ENCODE measurements at places on chromosomes 1 and 21.

DNA sequence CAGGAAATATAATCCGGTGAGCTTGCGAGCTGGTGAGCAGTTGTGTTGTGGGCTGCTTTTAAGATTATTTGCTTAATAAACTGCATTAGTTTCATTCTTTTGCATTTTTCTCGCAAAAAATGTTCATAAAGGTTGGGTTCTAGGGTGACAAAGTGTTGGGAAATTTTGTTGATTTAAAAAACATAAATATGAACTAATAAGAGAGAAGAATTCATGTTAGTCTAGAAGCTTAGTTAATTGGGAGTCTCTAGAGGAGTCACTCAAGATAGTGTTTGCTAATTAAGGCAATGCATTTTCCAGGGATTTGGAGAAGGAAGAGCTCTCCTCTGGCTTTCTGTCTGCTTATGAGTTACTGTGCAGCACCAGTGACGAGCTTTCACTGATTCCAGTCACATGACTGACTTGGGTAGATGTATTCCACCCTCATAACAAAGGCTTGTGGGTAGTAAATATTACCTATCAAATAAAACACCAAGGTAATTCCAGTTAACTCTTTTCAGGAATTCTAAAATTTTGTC is 417.0 kb downstream of the PTBP2 start:
- no peaks in the 10 kb centered on the region for H3K36me3 ChIP-seq
- no peak overlapping the region for H3K4me3 ChIP-seq
- H3K4me1 ChIP-seq: no peaks in the 10 kb centered on the region
- H3K27me3 ChIP-seq: no peaks in the 10 kb centered on the region
- DNase-seq: no peak
- no peak overlapping the region for H3K27ac ChIP-seq

- no peaks in the 10 kb centered on the region for H3K36me3 ChIP-seq
- peaks cover 14% of the 10 kb centered on the region for H3K4me1 ChIP-seq
- H3K27ac ChIP-seq: peak overlapping the region; percentile 73
Measured at GRCh38 chr1:155044365-155044764, 6.8 kb upstream of the ADAM15 start.

- H3K27ac ChIP-seq: peak overlapping the region; percentile 40
- no peak overlapping the region for H3K4me3 ChIP-seq
- H3K4me1 ChIP-seq: no peaks in the 10 kb centered on the region
- no peaks in the 10 kb centered on the region for H3K36me3 ChIP-seq
Measured at GRCh38 chr1:56074007-56074651, 505.2 kb downstream of the PLPP3 start.

GRCh38 chr1:116508984-116509980 is 61.5 kb downstream of the CD58 start:
- peaks cover 27% of the 10 kb centered on the region for H3K4me1 ChIP-seq
- H3K36me3 ChIP-seq: no peaks in the 10 kb centered on the region
- peak overlapping the region; percentile 50 for H3K27ac ChIP-seq
- H3K4me3 ChIP-seq: no peak overlapping the region
- no peak for DNase-seq

- peaks cover 8% of the 10 kb centered on the region for H3K4me1 ChIP-seq
- no peaks in the 10 kb centered on the region for H3K27me3 ChIP-seq
- H3K4me3 ChIP-seq: no peak overlapping the region
- no peak for DNase-seq
- H3K36me3 ChIP-seq: no peaks in the 10 kb centered on the region
Measured at GRCh38 chr1:20693623-20694022, 24.2 kb downstream of the KIF17 start.

DNA sequence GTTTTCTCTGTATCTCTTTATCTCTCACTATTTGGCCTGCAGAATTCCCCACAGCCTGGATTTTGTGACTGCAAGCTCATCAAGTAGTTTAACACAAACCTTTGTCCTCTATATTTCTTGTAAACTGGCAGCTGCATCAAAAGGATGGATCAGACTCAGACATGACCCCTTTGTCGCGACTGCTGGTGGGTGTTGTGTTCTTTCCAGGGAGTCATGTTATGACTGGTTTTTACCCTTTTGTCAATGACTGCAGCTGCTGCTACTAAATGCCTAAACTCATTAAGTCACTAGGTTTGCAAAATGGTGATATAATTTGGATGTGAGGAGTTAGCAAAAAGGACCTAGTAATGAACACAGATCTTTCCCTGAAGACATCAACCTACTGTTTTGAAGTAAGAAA is 10.2 kb upstream of the TOMM20 start:
- H3K27ac ChIP-seq: no peak overlapping the region
- no peak for DNase-seq
- no peaks in the 10 kb centered on the region for H3K27me3 ChIP-seq

DNA sequence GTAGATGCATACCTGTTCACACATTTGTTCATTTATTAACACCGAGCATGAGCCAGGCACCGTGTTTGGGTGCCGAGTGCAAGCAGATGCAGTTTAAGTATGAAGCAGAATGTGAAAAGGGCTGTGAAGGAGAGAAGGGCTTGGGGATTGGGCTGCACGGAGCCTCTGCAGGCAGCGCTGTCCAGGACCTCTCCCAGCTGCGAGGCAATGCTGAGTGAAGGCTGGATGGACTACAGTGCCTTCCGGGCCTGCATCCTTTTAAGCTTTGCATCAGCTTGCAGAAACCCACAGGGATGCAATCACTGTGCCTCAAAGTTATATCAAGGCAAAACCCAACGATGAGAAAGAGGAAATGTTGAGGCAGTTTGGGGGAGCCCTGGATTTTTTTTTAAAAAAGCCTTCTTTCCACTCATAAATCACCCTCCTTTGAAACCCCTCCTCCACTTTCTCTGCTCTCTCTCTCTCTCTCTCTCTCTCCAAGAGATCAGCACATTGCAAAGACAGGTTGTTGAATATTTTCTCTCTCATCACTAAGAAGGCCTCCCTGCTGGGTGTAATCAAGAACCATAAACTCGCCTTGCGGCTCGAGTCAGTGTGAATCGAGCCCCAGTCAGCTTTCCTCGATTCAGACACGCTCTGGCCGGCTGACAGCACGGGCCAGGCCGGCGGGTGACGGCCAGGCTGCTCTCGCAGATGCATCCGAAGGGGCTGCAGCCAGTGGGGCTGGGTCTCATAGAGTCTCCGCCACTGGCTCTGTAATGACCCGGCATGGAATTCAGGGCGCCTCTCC is 89.2 kb upstream of the POU3F1 start:
- no peaks in the 10 kb centered on the region for H3K27me3 ChIP-seq
- peak; percentile 56 for DNase-seq
- no peak overlapping the region for H3K4me3 ChIP-seq
- H3K4me1 ChIP-seq: peaks cover 19% of the 10 kb centered on the region
- no peak overlapping the region for H3K27ac ChIP-seq

GRCh38 chr1:11784993-11785769 is 20.6 kb downstream of the MTHFR start:
- peaks cover 3% of the 10 kb centered on the region for H3K36me3 ChIP-seq
- no peak overlapping the region for H3K27ac ChIP-seq
- peak; percentile 91 for DNase-seq
- H3K27me3 ChIP-seq: no peaks in the 10 kb centered on the region
- peaks cover 60% of the 10 kb centered on the region for H3K4me1 ChIP-seq
- H3K4me3 ChIP-seq: peak overlapping the region; percentile 32

GRCh38 chr1:3597599-3597964 is 13.7 kb downstream of the MEGF6 start:
- H3K27me3 ChIP-seq: no peaks in the 10 kb centered on the region
- H3K27ac ChIP-seq: no peak overlapping the region
- peaks cover 46% of the 10 kb centered on the region for H3K4me1 ChIP-seq
- no peaks in the 10 kb centered on the region for H3K36me3 ChIP-seq

DNA sequence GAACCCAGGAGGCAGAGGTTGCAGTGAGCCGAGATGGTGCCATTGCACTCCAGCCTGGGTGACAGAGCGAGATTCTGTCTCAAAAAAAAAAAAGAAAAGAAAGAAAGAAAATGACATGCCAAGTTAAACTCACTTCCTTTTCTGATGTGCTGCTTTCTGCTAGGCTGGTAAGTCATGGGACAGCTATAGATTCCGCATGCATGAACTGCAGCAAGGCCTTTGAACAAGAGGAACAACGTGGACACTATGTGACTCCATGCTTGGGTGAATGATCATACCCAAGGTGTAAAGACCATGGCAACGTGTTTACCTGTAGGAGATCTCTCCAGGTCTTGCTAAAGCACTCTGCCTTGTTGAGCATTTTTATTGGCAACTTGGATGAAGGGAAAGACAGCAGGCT is 10.3 kb upstream of the TTF2 start:
- no peak overlapping the region for H3K4me3 ChIP-seq
- H3K27ac ChIP-seq: no peak overlapping the region
- DNase-seq: peak; percentile 28
- H3K4me1 ChIP-seq: peaks cover 6% of the 10 kb centered on the region

DNA sequence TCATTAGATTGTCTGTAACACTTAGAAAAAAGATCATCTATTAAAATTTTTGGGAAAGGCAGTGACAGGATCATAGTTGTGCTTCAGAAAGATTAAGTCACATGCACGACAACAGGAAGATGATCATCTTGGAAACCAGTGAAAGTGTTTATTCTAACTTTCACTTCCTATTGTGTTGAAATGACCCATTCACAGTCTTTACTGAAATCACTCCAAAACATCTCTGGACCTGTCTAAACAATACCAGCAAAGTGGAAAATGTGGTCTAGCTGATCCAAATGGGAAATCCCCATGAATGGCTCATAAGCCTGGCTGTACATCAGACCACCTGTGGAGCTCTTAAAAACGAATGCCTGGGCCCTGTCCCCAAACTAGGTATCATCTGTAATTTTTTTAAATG is 111.1 kb upstream of the ETV3 start:
- no peaks in the 10 kb centered on the region for H3K36me3 ChIP-seq
- H3K4me1 ChIP-seq: no peaks in the 10 kb centered on the region
- H3K27me3 ChIP-seq: no peaks in the 10 kb centered on the region
- no peak overlapping the region for H3K4me3 ChIP-seq

- H3K4me1 ChIP-seq: peaks cover 24% of the 10 kb centered on the region
- H3K27ac ChIP-seq: no peak overlapping the region
- no peaks in the 10 kb centered on the region for H3K27me3 ChIP-seq
- no peaks in the 10 kb centered on the region for H3K36me3 ChIP-seq
- no peak overlapping the region for H3K4me3 ChIP-seq
- DNase-seq: no peak
Measured at GRCh38 chr21:34910396-34910795, 138.7 kb downstream of the RUNX1 start.

- H3K4me3 ChIP-seq: no peak overlapping the region
- no peak overlapping the region for H3K27ac ChIP-seq
- no peaks in the 10 kb centered on the region for H3K36me3 ChIP-seq
- H3K27me3 ChIP-seq: no peaks in the 10 kb centered on the region
Measured at GRCh38 chr1:245373131-245373530, 218.3 kb downstream of the KIF26B start.

DNA sequence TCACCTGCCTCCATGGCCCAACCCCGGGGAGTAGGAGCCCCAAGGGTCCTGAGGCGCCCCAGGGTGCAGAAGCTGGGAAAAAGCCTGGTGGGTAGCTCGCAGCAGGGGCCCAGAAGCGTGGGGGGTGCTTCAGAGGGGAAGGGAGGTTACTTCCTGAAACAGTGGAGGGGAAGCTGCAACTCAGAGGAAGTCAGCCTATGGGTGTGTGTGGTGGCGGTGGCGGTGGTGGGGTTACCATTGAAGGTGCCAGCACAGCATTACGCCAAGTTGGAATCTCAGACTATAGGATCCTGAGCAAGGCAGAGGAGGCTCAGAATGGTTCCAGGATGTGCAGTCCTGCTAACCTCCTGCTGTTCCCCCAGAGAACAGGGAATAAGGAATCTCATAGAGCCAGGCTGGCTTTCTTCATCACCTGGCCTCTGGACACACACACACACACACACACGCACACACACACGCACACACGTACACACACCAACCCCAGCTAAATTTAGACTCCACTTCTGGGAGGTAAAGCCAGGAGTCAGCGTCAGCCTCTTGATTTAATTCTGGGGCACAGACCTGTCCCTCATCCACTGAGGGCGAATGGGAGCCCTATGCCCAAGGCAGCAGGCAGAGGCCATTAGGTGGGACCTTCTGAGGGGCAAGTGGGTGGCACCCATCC is 1.3 kb downstream of the DENND4B start:
- H3K27me3 ChIP-seq: no peaks in the 10 kb centered on the region
- peaks cover 13% of the 10 kb centered on the region for H3K36me3 ChIP-seq
- peak overlapping the region; percentile 100 for H3K27ac ChIP-seq
- no peak for DNase-seq
- H3K4me1 ChIP-seq: peaks cover 31% of the 10 kb centered on the region

DNA sequence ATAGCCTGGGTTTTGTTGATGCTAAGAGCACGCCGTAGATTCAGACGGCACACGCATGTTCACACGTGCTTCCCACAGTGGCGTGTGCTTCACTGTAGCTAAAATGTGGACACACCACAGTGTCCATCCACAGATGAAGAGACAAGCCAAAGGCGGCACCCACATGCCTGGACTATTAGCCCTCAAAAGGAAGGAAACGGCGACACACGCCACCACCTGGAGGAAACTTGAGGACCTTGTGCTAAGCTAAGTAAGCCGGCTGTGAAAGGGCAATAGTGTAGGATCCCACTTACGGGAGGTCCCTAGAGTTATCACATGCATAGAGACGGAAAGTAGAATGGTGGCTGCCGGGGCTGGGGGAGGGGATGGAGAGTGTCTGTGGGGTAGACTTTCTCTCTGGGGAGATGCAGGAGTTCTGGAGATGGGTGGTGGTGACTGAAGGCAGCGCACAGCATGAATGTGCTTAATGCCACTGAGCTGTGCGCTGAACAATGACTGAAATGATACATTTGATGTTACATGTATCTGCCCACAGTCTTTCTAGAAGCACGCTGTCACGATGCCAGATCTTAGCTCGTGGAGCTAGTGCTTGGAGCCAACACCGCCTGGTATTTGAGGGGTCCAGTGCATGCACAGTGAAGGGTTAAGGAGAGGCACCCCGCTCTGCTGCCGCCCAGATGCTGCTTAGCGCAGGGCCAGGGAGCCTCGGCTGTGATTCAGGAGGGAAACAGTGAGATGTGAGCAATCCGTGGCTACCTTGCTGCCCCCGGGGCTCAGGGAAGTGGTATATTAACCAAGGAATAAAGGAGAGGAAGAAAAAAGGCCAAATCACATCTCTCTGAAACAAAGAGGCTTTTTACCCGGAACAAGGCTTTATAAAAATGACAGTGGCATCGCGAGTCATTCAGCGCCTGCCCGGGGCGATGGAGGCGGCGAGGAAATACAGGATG is 103.7 kb downstream of the PRDM16 start:
- no peaks in the 10 kb centered on the region for H3K27me3 ChIP-seq
- peaks cover 57% of the 10 kb centered on the region for H3K4me1 ChIP-seq
- no peak for DNase-seq
- no peak overlapping the region for H3K4me3 ChIP-seq
- no peak overlapping the region for H3K27ac ChIP-seq
- no peaks in the 10 kb centered on the region for H3K36me3 ChIP-seq
